ENCODE measurements at places on chromosomes 12 and 14. TPM values are rescaled to one million over a fixed set of nuclear protein-coding genes. Genes with fewer than 3 reads are reported as not detected.
A peak's percentile ranks its signal among the peaks of the same experiment; 100 is the strongest.

DNA sequence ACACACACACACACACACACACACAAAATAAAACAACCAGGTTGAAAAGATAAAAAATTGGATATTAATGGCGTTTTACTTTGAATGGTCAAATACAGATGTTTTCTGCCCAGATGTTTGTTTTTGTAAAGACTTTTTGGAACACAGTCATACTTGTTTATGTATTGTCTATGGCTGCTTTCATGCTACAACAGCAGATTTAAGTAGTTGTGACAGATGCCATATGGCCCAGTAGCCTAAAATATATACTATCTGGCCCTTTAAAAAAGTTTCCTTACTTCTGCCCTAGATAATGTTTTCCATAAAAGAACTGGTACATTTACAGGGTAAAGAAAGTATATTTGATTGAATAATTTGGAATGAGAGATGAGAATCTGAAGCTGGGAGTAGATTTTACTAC is 1362.8 kb upstream of the SEL1L start:
- H3K36me3 ChIP-seq, result no peaks in the 10 kb centered on the region
- no peak overlapping the region for H3K27ac ChIP-seq
- DNase-seq, result no peak
- H3K4me3 ChIP-seq, result no peak overlapping the region

DNA sequence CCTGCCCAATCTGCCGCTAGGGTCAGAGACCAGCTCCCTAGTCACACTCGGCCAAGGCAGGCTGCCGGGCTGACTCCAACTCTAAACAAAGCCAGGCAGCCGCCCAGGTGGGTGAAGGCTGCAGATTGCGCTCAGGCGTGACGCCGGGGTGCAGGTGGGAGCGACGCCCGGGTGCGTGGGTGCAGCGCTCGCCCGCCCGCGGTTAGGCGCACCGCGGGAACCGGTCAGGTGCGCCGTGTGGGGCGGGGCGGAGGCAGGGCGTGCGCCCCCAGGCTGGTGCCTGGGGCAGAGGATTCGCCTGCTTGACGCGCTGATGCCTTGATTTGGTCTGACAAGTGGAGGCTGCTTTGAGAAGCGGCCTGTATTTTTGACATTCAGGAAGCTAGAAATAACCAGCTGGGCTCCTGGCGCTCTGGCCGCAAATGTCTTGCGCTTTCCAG is 126.7 kb upstream of the HIF1A start:
- no peaks in the 10 kb centered on the region for H3K27me3 ChIP-seq
- no peak overlapping the region for H3K4me3 ChIP-seq
- peak overlapping the region; percentile 78 for H3K27ac ChIP-seq
- no peak for DNase-seq

The DEPDC4 gene
- total RNA-seq, result 0.72 TPM

GRCh38 chr12:47889040-47889439 is 15.8 kb downstream of the VDR start:
- no peak overlapping the region for H3K27ac ChIP-seq
- DNase-seq, result no peak
- no peaks in the 10 kb centered on the region for H3K36me3 ChIP-seq

The BCL2L2 gene
- 16.9 TPM for total RNA-seq

DNA sequence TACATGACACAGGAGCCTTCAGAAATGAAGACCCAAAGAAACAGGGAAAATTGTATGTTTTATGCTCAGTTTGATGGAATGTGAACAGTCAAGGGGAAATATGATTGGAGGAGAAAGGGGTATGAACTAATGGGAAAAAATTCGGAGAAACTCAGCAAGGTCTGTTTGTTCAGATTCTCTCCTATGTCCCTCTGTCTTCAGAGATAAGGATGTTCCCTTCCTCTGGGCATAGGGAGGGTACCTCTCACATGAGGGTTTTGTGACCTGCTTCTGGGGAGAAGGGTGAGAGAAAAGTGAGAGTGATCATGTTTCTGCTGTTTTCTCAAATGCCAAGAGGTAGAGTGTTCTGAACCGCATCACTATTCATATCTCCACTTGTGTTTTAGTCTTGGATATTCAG is 26.6 kb upstream of the LIMA1 start:
- H3K4me3 ChIP-seq, result no peak overlapping the region
- DNase-seq, result no peak
- peaks cover 5% of the 10 kb centered on the region for H3K4me1 ChIP-seq
- H3K36me3 ChIP-seq, result no peaks in the 10 kb centered on the region

DNA sequence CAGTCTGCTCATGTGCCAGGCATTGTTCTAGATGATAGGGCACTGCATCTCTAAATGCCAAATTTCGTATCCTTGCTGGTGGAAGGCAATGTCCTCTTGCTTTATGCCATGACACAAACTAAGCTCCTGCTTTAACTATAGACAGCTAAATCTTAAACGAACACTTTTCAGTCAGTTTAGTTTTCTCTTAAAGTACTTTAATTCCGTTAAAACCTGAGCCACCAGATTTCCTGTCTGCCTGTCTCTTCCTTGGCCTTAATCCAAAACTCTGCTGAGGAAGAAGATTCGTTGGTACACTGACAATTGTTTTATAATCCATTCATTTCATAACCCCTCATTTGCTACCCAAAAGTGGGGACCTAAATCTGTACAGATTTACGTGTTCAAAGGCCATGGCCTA is 194.4 kb upstream of the BCL2L14 start:
- DNase-seq, result no peak
- peaks cover 7% of the 10 kb centered on the region for H3K4me1 ChIP-seq
- H3K27ac ChIP-seq, result no peak overlapping the region
- H3K36me3 ChIP-seq, result peaks cover 6% of the 10 kb centered on the region
- H3K4me3 ChIP-seq, result no peak overlapping the region
- H3K27me3 ChIP-seq, result no peaks in the 10 kb centered on the region

DNA sequence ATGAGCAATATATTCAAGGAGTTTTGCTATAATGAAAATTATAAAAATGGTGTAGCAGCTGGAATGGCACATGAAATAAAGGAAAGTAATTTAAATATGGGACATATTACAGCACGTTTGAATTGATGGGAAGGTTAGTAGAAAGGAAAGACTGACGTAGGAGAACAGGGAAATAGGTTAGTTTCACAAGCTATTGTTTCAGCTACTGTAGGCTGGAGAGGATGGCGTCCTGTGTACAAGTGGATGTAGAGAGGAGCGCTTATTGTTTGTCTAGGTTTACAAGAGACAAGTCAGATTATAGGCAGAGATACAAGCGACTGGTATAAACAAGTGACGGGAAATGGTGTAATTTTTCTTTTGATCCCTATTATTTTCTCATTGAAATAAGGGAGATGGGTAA is 431.2 kb upstream of the PDE3A start:
- H3K4me3 ChIP-seq, result no peak overlapping the region
- H3K36me3 ChIP-seq, result no peaks in the 10 kb centered on the region
- H3K27ac ChIP-seq, result no peak overlapping the region
- H3K4me1 ChIP-seq, result no peaks in the 10 kb centered on the region

GRCh38 chr12:64669270-64669842 is 59.1 kb downstream of the RASSF3 start:
- no peak overlapping the region for H3K27ac ChIP-seq
- peak; percentile 11 for DNase-seq
- H3K4me3 ChIP-seq, result no peak overlapping the region
- no peaks in the 10 kb centered on the region for H3K27me3 ChIP-seq
- H3K4me1 ChIP-seq, result peaks cover 32% of the 10 kb centered on the region
- no peaks in the 10 kb centered on the region for H3K36me3 ChIP-seq

GRCh38 chr14:93984070-93984469 is 7.7 kb upstream of the ASB2 start:
- no peaks in the 10 kb centered on the region for H3K36me3 ChIP-seq
- no peak overlapping the region for H3K4me3 ChIP-seq
- H3K27me3 ChIP-seq, result peaks cover under 1% of the 10 kb centered on the region
- H3K27ac ChIP-seq, result no peak overlapping the region
- DNase-seq, result peak; percentile 81

- H3K4me3 ChIP-seq, result no peak overlapping the region
- no peaks in the 10 kb centered on the region for H3K36me3 ChIP-seq
- H3K27ac ChIP-seq, result no peak overlapping the region
- no peaks in the 10 kb centered on the region for H3K4me1 ChIP-seq
These were observed 358.7 kb upstream of the TMPO start for GRCh38 chr12:98156697-98157096.

GRCh38 chr12:58372298-58372697 is 430.9 kb downstream of the ATP23 start:
- H3K27ac ChIP-seq, result no peak overlapping the region
- no peak overlapping the region for H3K4me3 ChIP-seq
- peaks cover 6% of the 10 kb centered on the region for H3K4me1 ChIP-seq
- DNase-seq, result no peak
- H3K27me3 ChIP-seq, result no peaks in the 10 kb centered on the region
- no peaks in the 10 kb centered on the region for H3K36me3 ChIP-seq

- H3K4me1 ChIP-seq, result peaks cover under 1% of the 10 kb centered on the region
- H3K36me3 ChIP-seq, result no peaks in the 10 kb centered on the region
- H3K4me3 ChIP-seq, result no peak overlapping the region
- no peak overlapping the region for H3K27ac ChIP-seq
These were observed 127.2 kb downstream of the BBS10 start for GRCh38 chr12:76220980-76221379.

Measured in IMR-90 (cell line).